ENCODE measurements at places on chromosomes 6 and 20.

DNA sequence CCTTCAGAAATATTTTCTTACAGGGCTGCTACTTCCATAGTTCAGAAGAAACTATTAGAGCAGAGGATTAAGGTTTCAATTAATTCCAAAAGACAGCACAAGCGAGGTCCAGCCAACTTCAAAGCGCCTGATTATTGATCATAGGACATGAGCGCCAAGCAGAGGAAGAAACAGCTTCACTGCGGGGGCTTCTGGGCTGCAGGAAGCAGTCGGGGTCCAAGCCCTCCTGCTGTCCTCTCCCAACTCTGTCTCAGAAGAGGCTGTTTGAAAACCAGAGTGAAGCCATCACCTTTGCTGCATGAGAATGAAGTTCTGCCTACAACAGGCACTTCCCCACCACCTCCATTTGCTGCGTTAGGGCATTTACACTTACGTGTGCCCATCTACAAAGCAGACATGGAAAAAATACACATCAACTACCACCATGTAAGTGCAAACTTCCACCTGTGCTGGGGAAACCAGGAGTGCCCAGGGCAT, 23.9 kb downstream of the SUMO4 start:
- DNase-seq, result no peak

GRCh38 chr6:116239256-116239655, 14.6 kb downstream of the TSPYL4 start:
- DNase-seq, result no peak

GRCh38 chr6:134176264-134176975, 124.0 kb upstream of the SLC2A12 start:
- peak; percentile 29 for DNase-seq

GRCh38 chr6:170180671-170181337, 110.1 kb downstream of the DLL1 start:
- DNase-seq, result no peak

DNA sequence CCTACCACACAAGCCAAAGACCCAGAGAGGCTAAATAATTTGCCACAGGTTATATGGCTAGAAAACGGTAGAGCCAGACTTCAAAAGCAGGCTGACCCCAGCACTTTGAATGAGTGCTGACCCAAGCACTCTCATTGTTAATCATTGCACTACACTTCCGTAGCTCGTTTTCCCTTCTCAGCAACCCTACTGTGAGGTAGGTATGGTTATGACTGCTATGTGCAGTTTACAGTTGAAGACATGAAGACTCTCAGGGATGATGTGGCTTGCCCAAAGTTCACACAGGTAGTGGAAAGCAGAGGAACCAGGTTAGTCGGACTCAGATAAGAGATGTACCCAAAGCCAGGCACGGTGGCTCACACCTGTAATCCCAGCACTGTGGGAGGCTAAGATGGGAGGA, 33.5 kb upstream of the RIMS4 start:
- no peak for DNase-seq

- no peak for DNase-seq
Observed at GRCh38 chr6:19757036-19757435, 80.1 kb upstream of the ID4 start.

DNA sequence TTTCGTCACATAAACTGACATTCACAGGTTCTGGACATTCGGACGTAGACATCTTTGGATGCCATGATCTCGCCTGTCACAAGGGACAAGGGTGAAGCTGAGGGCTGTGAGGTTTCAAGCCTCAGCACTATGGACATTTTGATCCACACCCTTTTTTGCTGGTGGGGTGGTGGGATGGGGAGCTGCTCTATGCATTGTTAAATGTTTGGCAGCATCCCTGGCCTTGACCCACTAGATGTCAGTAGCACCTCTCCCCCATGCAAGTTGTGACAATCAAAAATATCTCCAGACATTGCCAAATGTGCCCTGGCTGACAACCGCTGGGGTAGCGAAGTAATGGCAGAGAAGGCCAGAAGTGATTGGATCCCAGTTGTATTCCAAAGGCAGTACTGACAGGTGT, 229.4 kb downstream of the TSHZ2 start:
- no peak for DNase-seq

DNA sequence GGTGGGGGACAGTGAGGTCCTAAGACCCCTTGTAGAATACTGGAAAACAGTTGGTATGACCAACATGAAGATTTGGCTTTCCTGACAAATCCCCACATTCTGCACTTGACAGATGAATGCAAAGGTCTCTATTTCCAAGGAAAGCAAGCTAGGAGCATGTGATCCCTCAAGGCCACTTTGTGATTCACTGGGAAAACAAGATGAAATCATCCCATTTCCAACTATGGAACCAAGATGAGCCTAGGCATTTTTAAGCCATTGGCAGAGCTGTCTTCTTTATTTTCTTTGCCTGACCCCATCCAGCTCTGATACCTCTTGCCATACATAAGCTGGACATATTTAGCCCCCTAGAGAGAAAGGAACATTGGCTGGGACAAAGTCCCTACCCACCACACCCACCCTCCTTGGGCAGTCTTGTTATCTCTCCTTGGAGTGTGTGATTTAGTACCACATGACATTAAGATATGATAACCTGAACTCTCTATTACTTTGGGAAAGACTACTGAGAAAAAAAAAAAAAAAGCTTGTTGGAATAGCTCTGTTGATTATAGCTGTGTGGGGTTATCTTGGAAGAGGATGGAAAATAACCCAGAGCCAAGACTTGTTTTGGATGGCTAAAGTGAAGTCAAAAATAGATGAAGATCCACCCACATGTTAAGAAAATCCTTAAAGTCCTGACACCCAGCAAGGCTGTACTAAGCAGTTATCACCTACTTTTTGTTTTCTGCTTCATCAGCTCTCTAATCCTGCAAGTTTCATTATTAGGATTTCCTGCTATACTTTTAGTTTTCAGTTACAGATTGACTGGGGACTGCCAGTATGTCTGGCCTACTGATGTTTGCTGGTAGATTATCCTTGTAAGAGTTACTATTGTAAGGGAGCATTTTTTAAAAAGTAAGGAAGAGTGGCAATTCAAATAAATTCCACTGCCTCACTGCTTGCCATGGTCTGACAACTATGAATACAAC, 90.1 kb upstream of the PREP start:
- DNase-seq, result no peak

GRCh38 chr20:44714102-44714700, 968 bp upstream of the CCN5 start:
- no peak for DNase-seq

- no peak for DNase-seq
Observed at GRCh38 chr20:63233061-63233344, 2.7 kb upstream of the BIRC7 start.

DNA sequence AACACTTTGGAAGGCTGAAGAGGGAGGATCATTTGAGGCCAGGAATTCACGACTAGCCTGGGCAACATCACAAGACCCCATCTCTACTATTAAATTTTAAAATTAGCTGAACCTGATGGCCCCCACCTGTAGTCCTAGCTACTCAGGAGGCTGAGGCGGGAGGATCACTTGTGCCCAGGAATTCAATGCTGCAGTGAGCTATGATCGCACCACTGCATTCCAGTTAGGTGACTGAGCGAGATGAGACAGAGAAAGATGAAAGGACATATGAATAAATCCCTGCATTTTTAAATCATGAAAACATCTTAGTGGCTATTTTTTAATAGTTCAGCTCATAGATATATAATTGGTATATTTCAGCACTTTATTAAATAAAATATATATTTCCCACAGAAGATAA, 93.8 kb downstream of the GPR63 start:
- DNase-seq, result no peak

DNA sequence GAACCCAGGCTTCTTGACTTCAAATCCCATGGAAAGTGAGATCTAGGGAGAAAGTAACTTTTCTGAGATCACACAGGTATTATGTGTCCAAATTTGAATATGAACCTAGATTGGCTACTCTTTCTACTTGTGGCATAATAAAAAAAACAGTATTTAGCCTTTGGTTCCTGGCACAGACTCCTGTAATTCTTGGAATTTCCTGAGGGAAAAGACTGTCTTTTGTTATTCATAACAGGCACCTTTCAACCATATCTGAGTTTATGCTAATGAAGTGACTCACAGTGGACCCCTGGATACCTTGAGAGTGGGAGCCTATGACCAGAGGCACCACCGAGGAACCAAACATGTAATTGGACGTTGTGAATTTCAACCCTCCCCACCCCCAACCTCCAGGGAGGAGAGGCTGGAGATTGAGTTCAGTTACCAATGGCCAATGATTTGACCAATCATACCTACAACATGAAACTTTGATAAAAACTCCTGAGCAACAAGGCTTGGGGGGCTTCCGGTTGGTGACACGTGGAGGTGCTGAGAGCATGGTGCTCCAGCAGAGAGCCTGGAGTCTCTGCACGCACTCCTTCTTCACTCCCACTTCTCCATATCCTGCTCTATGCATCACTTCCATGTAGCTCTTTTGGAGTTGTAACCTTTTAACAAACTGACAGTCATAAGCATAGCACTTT, 48.8 kb downstream of the LAMA4 start:
- DNase-seq, result no peak

DNA sequence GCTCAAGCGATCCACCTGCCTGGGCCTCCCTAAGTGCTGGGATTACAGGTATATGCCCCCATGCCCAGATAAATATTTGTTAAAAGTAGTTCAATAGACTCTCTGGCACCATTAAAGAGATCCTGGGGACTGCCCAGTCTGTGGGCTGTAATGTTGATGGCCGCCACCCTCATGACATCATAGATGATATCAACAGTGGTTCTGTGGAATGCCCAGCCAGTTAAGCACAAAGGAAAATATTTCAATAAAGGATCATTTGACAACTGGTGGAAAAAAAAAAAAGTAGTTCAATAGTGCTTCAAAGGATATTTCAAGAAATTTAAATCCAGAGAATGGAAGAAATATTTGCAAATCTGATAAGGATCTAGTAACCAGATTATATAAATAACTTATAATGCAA, 1.5 kb upstream of the CRIP3 start:
- no peak for DNase-seq

- no peak for DNase-seq
Observed at GRCh38 chr6:54624779-54625178, 221.8 kb upstream of the FAM83B start.

- DNase-seq, result no peak
Observed at GRCh38 chr6:25829375-25829774, 2.5 kb downstream of the SLC17A1 start.

GRCh38 chr6:19771753-19772336, 65.3 kb upstream of the ID4 start:
- DNase-seq, result no peak

DNA sequence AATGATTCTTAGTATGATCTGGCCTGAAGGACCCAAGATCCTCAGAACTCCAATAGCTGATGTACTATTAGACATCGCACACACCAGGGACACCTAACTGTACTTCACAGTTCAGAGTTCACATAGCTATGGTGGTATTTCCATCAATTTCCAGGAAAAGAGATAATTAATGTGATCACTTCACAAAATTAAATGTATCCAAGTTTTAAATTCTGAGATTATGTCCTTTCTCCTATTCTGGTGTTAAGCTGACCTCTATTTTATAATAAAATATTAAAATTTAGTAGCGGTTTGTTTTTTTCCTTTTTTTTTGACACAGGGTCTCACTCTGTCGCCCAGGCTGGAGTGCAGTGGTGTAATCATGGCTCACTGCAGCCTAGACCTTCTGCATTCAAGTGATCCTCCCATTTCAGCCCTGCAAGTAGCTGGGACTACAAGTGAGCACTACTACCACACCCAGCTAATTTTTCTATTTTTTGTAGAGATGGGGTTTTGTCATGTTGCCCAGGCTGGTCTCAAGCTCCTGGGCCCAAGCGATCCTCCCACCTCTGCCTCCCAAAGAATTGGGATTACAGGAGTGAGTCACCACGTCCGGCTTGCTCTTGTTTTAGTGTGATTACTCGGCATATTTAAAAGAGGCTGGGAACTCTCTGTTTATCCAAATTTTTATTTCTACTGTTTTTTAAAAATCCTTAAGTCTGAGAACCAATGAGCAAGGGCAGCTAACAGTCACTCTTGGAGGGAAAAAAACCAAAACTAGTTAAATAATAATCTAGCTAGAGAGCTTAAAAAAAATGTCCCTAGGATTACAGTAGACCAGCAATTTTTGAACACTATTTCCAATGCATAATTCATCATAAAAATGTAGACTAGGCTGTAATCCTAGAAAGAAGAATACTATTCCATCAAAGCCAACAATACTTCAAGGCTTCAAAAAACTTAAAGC, 16.0 kb downstream of the KIF13A start:
- no peak for DNase-seq

DNA sequence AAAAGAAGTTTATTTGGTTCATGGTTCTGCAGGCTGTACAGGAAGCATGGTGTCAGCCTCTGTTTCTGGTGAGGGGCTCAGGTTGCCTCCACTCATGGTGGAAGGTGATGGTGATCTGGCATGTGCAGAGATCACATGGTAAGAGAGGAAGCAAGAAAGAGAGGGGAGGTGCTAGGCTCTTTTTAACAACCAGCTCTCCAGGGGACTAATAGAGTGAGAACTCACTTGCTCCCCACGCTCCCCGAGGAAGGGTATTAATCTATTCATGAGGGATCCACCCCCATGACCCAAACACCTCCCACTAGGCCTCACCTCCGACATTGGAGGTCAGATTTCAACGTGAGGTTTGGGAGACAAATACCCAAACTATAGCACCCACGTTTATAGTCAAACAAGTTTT, 4.0 kb upstream of the GJB7 start:
- DNase-seq, result no peak

- DNase-seq, result no peak
Observed at GRCh38 chr6:168083514-168083885, 4.5 kb upstream of the FRMD1 start.

GRCh38 chr20:51491393-51491792, 51.1 kb downstream of the NFATC2 start:
- no peak for DNase-seq

DNA sequence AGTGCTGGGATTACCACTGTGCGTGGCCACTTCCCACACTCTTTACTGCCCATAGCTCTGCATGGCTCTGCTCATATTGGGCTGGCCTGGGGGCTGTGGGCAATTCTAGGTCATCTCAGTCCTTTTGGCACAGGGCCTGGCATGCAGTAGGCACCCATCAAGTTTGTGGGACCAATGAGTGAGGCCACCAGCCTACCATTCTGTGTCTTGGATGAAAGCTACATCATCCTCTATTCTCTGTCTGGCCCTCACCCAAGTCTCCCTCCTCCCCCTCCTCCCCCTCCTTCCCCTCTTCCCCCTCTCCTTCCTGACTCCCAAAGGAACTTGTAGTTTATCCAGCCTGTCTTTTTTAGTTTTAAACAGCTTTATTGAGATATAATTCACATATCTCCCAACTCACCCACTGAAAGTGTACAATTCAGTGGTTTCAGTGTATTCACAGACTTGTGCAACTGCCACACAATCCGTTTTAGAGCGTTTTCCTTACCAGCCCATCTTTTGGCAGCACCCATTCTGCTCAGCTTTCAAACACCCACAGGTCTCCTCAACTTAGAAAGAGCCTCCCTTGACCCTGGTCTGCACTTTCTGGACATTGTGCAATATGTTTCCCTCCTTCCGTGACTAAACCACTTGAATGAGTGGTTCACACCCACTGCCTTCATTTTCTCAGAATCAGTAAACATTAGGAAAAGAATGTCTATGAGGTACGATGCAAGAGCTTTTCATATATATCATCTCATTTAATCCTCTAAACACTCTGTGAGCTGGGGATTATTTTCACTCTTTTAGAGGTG, 21.5 kb upstream of the MRPS18A start:
- DNase-seq, result no peak

GRCh38 chr6:146583966-146584365, 14.8 kb upstream of the ADGB start:
- DNase-seq, result no peak

- no peak for DNase-seq
Observed at GRCh38 chr6:15073344-15073789, 172.5 kb upstream of the JARID2 start.
